Naive thymus-derived CD8-positive, alpha-beta T cell (primary cell): ENCODE measurements at places on chromosomes 1 and 21. TPM values are rescaled to one million over a fixed set of nuclear protein-coding genes. Genes with fewer than 3 reads are reported as not detected.

GRCh38 chr1:24047110-24047477 lies 64.8 kb downstream of the MYOM3 start:
- no peak for DNase-seq

DNA sequence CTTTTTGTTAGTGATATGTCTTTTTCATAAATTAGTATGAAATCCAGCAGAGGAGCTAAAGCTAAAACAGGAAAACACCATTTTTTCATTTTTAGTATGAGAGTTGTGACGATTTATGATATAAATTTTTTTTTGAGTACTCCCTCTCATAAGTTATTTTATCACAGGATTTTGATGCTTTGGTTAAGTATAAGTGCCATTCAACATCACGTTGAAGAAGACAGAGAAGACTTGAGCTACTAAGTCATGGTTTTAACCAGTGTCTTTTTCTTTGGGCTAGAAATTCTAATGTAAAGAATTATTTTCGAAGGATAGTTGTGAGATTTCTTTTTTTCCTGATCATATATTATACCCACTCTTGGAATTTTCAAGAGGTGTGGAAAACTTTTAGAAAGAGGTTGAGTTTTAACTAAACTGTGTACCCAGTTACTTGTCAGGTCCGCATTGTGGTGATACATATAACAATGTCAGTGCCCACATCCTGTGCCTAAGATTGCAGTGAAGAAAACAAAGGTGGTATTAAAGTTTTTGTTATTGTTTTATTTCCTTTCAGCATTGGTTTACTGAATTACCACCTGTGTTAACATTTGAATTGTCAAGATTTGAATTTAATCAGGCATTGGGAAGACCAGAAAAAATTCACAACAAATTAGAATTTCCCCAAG lies 93.8 kb downstream of the USP25 start:
- no peak for DNase-seq

- DNase-seq = no peak
Measured at GRCh38 chr1:19096036-19096833, 113.8 kb downstream of the UBR4 start.

The NECTIN4 gene
- total RNA-seq = not detected

The UMODL1 gene
- 2.7 TPM for total RNA-seq

GRCh38 chr1:81179242-81179641 lies 621.5 kb upstream of the ADGRL2 start:
- no peak for DNase-seq

DNA sequence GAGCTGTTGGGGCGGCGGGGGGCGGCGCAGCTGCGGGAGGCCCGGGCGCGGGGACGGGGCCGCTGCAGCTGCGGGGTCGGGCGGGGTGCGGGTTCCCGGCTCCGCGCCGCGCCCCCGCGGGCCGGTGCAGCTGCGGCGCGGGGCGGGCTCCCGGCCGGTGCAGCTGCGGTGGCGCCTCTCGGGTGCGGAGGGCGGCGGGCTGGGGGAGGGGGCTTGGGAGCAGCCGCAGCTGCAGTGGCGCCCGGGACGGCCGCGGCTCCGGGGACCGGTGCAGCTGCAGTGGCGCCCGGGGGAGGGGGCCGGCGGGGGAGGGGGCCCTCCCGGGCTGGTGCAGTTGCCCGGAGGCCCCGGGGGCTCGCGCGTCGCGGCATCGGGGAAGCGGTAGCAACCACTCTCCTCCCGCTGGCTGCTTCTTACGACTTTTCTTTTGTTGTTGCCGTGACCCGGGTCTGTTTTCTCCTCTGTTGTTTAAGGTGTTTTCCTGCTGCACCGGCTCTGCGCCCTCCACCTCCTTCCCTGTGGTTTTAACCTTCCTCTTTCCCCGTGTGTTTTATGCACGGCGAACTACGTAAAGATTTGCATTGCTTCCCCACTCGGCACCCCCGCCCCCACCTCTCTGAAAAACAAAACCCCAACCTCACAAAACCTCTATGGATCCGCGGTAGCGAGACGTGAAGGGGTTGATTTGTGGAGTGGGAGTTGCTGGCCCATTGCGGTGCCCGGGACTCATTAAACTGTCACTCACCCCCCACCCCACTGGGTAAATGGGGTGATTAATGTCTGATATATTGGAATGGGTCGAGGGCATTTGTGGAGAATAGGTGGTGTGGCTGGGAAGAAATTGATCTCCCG lies 1.7 kb upstream of the ZBTB18 start:
- peak; percentile 68 for DNase-seq

- no peak for DNase-seq
Measured at GRCh38 chr1:65260851-65261473, 48.4 kb upstream of the DNAJC6 start.

The COL9A2 gene
- total RNA-seq = 5.2 TPM

- no peak for DNase-seq
Measured at GRCh38 chr1:73096841-73097240, 814.5 kb upstream of the NEGR1 start.

The KCNN3 gene
- 0.08 TPM for total RNA-seq

The NPHS2 gene
- total RNA-seq = not detected

The MCOLN2 gene
- 3.6 TPM for total RNA-seq

DNA sequence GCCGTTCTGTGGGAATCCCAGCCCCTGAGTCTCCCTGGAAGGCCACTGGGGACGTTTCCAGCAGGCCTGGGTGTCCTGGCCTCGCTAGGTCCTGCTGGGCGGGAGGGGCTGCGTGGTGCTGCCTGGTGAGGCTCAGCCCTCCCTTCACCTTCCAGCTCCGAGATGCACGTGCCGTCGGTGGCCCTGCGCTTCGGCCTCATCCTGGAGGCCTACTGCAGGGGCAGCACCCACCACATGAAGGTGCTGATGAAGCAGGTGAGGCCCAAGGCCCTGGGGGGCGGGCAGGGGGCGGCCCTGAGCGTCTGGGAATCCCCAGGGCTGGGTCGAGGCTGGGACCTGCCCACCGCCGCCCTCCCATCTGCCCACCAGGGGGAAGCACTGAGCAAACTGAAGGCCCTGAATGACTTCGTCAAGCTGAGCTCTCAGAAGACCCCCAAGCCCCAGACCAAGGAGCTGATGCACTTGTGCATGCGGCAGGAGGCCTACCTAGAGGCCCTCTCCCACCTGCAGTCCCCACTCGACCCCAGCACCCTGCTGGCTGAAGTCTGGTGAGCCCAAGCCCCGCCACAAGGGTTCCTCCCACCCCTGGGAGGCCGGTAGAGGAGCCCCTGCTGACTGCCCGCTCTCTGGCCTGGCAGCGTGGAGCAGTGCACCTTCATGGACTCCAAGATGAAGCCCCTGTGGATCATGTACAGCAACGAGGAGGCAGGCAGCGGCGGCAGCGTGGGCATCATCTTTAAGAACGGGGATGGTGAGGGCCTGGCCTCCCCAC lies 70.3 kb downstream of the PIK3CD start:
- peak; percentile 89 for DNase-seq

The MAP3K7CL gene
- 13.1 TPM for total RNA-seq

- no peak for DNase-seq
Measured at GRCh38 chr1:240405751-240406150, 206.2 kb downstream of the GREM2 start.

- no peak for DNase-seq
Measured at GRCh38 chr21:33162436-33162951, 67.2 kb upstream of the IFNAR2 start.

DNA sequence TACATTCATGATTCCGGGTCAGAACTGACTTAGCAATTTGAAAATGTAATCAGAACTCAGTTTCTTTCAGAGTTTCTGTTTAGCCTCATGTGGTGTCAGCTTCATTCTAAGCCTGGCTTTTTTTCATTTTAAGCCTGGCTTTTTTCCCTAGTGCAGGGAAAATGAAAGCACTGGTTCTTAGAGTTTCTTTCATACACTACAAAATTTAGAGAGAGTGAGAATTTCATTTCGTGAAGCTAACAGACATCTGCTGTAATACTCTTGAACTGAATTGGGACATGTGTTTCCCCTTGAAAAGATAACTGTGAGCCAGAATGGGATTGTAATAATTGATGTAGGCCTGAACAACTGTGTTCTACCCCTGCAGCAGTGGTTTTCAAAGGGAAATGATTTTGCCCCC lies 95.3 kb upstream of the KIAA0040 start:
- no peak for DNase-seq
